ENCODE measurements at places on chromosomes 11 and 22.

DNA sequence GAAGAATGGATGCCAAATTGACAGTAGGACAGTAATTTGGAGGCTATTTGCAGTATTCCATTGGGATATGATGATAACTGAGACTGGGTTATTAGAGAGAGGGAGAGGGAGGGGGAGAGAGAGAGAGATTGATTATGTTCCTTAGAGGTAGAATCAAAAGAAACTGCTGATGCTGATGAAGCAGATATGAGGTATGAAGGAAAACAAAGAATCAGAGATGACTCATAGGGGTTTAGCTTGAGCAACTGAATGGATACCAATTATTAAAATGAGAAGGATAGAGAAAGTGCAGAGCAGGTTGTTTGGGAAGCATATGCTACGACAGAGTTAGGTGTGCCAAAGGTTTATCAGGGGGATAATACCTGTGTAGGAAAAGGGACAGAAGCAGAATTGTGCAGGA is 12.8 kb upstream of the NUCB2 start:
- no peak for DNase-seq

- no peak for DNase-seq
Measured at GRCh38 chr11:9269492-9270013, 4.4 kb upstream of the DENND5A start.

DNA sequence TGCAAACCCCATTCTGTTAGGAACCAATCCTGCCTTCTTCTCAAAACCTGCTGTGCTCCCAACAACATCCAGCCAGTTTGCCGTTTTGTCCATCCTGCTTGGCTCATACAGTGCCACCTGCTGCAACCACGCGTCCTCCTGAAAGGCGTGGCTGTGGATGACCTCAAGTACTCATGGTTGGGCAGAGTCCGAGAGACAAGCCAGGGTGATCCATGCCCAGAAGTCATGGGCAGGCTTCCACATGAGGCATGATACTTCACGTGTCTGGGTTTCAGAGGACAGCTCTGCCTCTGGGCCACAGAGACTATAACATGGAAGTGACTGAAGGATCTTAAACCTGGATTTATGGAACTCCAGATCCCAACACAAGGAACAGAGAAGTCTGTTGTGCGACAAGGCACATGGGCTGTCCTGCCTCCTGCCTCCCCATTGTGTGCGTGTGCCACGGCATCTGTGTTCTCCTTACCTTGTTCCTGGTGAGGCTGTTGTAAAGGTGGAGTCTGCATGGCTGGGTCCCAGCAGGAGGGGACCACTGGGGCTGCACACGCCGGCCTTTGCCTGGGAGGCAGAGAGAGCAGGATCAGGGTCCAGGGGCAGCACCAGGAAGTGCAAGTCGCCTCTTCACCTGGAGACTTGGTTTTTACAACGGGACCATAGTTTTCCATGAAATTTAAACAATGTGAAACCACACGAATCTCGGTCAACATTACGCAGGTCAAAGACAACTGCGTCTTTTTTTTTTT is 15.4 kb downstream of the CARS1 start:
- DNase-seq = no peak

- no peak for DNase-seq
Measured at GRCh38 chr11:31445621-31446020, 63.8 kb downstream of the IMMP1L start.

DNA sequence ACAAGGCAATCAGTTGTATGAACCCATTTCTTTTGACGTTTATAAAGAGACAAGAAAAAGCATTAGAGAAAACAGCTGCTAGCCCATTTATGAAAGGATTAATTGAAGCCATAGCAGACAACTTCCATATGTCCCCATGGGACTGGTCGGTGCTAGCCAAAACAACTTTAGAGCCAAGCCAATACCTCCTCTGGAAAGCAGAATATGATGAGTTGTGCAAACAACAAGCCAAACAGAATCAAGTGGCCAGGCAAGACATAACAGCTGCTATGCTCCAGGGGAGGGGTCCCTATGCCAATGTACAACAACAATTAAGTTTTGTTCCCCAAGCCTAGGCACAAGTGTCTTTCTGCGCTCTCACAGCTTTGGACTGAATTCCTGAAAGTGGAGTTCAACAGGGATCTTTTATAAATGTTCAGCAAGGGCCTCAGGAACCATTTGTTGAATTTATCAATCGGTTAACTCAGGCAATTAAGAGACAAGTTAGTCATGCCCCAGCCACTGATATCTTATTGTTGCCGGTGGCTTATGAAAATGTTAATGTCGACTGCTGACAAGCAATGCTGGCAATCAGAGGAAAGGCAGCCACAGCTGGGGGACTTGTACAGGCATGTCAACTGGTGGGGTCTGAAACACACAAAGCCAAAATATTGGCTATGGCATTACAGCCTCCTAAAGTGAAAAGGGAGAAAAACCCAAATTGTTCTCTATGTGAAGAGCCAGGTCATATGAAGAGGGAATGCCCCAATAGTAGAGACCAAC is 1593.1 kb upstream of the TENM4 start:
- DNase-seq = no peak

DNA sequence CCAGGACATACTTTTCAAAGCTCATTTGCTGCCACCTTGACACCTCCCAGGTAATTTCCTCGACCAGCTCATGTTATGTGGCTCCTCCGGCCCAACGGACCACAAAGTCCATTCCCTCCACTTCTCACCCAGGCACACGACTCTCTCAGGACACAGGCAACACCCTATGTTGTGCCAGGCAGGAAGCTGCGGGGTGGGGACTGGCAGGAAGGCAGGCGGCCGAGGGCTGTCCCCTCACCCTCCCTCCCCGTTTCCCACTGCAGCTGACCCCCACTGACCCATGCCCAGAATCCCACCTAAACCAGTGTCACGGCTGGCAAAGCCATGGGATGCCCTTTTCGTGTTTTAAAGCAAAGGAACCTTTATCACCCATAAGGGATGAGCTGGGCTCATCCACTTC is 20.8 kb downstream of the CELSR1 start:
- DNase-seq = no peak

- no peak for DNase-seq
Measured at GRCh38 chr11:134401825-134402809, 9.9 kb downstream of the B3GAT1 start.

GRCh38 chr22:29861672-29862297 is 21.2 kb upstream of the MTMR3 start:
- DNase-seq = no peak

DNA sequence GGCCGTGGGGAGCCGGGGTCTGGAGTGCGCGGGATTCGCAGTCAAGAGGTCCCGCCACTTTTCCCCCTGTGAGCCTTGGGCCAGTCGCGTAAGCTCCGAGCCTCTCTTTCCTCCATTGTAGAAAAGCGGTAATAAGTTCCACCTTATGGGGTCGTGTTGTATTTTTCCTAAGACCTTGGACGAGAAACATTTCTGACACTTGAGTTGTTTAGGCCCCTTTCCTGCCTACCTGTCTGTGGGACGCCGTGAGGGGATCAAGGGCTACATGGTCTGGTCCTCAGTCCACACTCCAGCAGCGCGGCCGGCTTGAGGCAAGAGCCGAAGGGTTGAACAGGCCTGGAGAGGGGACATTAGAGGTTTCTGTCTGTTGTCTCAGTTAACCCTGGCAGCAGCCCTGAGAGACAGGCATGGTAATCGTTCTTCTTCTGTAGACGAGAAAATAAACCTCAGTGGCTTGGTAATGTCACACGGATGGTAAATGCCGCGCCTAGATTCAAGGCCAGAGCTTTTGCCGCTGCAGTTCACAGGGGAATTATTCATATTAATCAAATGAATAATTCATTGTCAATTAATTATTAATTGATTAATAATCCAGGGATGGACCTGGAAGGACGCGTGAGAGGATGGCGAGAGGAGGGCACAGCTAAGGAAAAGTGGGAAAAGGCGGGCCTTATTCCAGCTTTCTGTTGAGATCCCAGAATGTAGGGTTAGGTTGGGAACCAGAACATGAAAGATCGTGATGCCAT is 545 bp downstream of the FEN1 start:
- no peak for DNase-seq

All from stimulated activated CD4-positive, alpha-beta T cell treated with anti-CD3 and anti-CD28 coated beads, TNF-alpha, amount 100 ng/mL, for 48 hours (primary cell).